Muscle of back (tissue), 13 donors: ENCODE measurements at places on chromosomes 7 and 10.

DNA sequence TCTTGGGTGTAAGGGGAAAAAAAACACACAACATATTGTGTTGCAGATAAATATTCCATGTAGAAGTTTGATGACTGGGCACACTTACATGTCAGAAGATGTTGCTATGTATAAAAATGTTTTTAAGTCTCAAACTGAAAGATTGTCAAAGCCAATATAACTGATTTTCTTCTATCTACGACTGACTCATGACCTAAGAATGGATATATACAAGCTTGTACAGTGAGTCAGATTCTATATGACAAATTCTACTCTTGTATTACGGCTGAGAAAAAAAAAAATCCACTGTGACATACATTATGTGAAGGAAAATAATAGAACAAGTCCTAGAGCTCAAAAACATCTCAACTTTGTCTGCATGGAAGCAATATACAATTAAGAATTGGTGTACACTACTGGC, 343.0 kb upstream of the PCDH15 start:
- DNase-seq: no peak

GRCh38 chr10:43899224-43899959, 250.7 kb upstream of the ZNF32 start:
- DNase-seq: no peak

DNA sequence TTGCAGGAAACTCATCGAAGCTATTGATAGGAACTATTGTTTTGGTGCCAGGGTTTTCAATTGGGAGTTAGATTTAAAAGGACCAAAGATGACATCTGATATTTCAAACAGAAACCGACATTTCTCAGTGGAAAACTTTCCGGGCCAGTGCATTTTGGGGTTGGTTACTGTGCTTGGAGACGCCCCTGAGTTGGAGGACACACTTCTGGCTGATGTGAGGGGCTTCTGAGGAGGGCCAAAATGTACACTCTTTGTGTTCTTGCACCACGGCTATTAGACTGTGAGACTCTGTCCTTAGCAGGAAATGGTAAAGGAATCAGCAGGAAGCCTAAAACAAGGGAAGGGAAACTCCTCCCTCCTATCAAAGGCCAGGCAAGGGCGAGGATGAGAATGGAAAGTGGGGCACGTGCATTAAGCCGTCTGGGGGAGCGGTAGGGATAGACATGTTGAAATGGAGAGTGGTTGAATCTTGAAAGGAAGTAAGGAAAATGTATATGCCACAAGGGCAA, 1.8 kb upstream of the SRGN start:
- no peak for DNase-seq

GRCh38 chr7:70182521-70182920, 584.2 kb downstream of the AUTS2 start:
- no peak for DNase-seq

- DNase-seq: no peak
Measured at GRCh38 chr10:91880310-91880709, 29.0 kb downstream of the FGFBP3 start.

- no peak for DNase-seq
Measured at GRCh38 chr7:114931656-114932011, 9.7 kb downstream of the MDFIC start.

- DNase-seq: no peak
Measured at GRCh38 chr10:85720931-85721590, 645.5 kb downstream of the GRID1 start.

DNA sequence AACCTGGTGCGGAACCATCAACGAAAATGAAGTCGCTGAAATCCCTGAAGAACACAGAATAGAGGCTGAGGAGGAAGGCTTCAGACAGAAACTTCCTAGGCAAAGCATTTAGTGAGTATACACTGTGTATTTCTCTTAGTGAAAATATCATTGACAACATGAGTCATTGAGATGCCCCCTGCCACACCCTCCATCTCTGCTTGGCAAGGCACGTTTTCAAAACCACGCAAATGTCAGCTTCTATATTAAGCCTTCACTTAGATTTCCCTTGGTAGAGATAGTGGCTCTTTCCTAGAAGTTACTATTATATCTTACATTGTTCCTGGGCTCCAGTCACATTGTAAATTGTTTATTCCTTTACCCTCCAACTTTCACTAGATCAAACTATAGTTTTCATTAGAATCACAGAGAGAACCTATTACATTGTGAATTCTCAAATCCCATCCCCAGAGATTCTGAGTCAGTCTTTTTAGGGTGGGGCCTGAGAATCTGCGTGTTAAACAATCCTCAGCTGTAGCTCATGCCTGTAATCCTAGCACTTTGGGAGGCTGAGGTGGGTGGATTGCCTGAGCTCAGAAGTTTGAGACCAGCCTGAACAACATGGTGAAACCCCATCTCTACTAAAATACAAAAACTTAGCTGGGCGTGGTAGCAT, 4.6 kb upstream of the SKAP2 start:
- no peak for DNase-seq

DNA sequence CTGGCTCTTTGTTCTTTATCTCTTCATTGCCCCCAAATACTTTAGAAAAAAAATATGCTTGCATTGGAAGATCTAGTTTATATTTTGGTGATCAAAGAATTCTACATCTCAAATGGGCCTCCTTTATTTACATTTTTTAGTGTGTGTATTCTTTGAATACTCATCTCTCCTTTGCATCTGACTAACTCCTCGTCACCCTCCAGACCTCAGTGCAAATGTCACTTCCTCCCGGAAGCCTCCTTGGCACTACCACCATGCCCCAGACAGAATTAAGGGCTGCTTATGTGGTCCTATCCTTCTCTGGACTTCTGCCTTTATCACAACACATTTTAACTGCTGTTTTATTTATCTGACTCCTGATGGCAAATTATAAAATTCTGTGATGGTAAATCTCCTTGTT, 52.0 kb upstream of the PPP1R3C start:
- no peak for DNase-seq

- DNase-seq: peak; percentile 63
Measured at GRCh38 chr7:140674899-140675701, 2.4 kb downstream of the ADCK2 start.

- no peak for DNase-seq
Measured at GRCh38 chr7:47190462-47190861, 391.4 kb downstream of the TNS3 start.

- no peak for DNase-seq
Measured at GRCh38 chr10:94085288-94085687, 91.6 kb downstream of the PLCE1 start.

DNA sequence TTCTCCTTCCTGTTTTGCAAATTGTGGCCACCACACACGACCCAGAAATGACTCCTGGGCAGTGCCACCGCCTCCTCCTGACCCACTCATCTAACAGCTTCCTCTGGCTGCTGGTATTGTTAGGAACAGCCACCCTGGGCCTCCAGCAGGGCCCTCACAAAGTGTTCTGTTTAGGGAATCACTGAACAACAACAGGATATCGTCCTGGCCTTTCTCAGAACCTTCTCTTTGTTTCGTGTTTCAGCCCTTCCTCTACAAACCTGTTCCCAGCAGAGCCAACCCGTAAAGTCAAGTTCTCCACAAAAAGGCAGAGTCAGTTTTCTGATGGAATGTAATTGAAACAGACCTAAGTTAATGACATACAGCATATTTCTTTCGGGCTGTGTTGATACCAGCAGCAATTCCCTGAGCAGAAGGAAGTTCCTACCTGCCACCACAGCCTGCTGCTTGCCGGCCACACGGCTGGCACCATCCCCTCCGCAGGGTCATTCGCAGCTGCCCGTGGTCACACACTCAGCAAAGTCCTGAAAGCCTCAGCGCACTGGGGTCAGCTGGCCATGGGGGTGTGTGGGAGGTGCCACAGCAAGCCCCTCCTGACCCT, 91.7 kb upstream of the PITRM1 start:
- DNase-seq: no peak

DNA sequence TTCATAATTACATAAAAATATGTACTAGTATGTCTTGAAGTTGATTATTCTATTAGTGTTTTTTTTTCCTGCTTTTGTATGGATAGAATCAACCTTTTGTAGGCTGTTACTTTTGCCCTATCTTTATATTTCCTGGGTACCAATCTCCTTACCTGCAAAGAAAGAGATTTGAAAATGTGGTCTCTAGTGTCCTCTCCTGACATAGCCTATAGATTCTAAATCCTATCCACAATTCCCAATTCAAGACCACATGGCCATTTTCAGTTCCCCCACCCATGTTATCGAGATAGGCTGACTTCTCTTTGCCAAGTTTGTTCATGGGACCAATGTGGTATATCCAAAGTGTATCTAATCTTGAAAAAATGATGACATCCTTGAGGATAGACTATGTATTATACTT, 269.4 kb upstream of the SEMA3D start:
- DNase-seq: no peak

DNA sequence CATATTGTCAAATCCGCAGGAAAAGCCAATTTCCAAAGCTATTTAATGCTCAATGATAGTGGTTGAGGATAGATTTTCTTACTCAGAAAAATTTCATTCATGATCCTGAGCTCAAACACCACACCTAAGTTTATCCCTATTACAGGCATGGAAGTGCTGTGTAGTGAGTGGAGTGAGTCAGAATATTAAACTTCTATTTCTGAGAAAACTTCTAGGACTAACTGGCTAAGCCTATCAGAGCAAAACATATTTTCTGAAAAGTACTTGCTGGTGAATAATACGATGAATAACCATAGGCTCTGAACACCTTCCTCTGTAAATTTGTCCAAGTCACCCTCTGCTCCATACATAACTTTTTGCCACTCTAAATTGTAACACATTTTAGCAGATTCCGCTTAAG, 221.5 kb downstream of the SUGCT start:
- no peak for DNase-seq

- DNase-seq: peak; percentile 8
Measured at GRCh38 chr7:99791021-99791420, 7.0 kb upstream of the CYP3A4 start.

GRCh38 chr7:149884541-149884940, 10.8 kb downstream of the ATP6V0E2 start:
- no peak for DNase-seq

DNA sequence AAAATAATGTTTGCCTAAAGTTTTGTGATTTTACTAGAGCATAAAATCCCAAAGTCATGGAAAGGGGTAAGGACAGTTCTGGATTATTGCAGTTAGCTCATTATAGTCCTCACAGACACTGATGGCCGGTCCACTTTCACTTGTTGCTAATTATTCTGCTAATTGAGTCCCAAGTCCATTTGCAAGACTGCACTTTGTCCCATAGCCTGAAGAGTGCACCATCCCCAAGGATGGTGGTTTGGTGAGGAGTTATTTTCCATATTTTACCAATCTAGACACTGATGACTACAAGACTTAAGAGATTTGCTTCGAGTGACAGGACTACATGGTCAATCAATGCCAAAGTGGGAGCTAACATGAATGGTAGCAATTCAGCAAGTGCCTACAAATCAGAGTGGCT, 181.8 kb upstream of the CACNA2D1 start:
- DNase-seq: no peak

DNA sequence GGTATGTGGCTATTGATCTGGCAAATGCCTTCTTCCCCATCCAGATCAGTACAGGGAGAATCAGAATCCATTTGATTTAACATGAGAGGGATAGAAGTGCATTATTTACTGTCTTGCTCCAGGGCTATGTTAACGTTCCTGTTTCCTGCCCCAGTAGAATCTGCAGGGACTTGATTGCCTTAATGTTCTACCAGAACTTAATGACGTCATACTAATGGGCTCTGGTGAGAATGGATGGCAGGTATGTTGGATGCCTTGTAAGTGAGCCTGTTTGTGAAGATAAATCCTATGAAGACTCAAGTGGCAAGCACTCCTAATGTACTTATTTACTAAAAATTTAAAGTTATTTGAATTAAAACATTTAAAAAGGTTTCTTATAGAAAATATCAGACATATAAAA, 44.5 kb upstream of the CHCHD3 start:
- DNase-seq: no peak

- no peak for DNase-seq
Measured at GRCh38 chr10:66148312-66148711, 777.5 kb upstream of the LRRTM3 start.

DNA sequence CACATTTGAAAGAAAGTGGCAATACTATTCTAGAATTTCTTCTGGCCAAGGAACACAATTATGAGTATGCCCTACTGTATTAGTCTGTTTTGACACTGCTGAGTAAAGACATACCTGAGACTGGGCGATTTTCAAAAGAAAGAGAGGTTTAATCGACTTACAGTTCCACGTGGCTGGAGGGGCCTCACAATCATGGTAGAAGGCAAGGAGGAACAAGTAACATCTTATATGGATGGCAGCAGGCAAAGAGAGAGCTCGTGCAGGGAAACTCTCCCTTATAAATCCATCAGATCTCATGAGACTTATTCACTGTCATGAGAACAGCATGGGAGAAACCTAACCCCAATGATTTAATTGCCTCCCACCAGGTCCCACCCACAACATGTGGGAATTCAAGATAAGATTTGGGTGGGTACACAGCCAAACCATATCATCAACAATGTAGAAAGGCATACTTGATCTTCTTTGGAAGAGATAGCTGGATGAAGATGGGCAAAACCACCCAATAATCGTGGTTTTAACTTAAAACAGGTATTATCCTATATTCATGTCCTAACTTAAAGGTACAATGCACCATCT, 113.9 kb downstream of the ETV1 start:
- DNase-seq: no peak

- DNase-seq: peak; percentile 93
Measured at GRCh38 chr7:34019301-34019790, 114.0 kb downstream of the BMPER start.
